ENCODE measurements at places on chromosomes 5 and 9.

DNA sequence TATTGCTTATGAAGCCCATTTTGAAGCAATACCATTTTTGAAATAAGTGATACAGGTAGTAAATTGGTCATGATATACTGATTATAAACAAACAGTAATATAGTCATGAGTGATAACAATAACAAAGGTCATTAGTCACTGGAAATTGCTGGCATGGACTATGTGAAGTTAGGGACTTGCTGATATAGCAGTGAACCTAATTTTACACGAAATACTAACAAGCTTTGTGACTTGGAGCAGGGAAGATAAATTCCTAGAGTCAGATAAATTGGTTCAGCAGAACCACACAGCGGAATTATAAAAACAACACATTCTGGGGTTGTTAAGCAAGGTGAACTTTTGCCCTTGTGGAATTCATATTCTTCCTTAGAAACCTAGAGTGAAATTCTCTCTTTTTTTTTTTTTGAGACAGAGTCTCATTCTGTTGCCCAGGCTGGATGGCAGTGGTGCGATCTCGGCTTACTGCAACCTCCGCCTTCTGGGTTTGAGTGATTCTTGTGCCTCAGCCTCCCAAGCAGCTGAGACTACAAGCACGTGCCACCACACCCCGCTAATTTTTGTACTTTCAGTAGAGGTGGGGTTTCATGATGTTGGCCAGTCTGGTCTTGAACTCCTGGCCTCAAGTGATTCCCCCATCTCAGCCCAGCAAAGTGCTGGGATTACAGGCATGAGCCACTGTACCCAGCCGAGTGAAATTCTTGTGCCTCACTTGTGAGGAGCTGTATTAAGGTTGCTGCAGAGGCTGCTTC lies 6.0 kb downstream of the UGCG start:
- peak; percentile 78 for DNase-seq

- DNase-seq, result peak; percentile 4
These were observed 706.6 kb upstream of the RGMB start for GRCh38 chr5:98066910-98067309.

DNA sequence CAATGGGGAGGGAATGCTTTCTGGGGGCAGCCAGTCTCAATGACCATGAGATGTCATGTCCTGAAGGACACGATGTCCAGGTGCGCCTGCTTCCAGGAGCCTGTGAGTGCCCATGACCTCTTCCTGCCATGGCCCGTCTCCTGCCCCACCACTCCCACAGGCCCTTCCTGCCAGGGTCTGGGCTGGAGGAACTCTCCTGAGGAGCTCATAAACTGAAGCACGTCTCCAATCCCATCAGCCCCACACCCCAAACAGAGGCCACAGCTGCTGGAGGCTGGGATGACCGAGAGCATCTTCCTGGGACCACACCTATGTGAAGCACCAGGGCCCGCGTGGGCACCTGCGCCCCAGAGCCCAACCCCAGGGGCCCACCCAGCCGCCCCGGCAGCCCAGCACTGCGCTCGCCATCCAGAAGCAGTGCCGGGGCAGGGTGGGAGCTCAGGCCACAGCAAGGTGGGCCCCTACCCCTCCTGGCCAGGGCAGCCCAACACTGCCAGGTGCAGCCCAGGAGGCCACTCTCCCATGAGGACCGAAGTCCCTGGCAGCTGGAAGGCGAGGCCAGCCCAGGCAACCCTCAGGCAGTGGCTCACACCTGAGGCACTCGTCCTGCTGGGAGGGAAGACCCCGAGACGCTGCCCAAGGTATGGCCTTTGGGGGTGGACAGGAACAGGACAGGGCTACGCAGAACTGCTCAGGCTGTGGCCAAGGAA lies 53.9 kb upstream of the UBAC1 start:
- no peak for DNase-seq

DNA sequence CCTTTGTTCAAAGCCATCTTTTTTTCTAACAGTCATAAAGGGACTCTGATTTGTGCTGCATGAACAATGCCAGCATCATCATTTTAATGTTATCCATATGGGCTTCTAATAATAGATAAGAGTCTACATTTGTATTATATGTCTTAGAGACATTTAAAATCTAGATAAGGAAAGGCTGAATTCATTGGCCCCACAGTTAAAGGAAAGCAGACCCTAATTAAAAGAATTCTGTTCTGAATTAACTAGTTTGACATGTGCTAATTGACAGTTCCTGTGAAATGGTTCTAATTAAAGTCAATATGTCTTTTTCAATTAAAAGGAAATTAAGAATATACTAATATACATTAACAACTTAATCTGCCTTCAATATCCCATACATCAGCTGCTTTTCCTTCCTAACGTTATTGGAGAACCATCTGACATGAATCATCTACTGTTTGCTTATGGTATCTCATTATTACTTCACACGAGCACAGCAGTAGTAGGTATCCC lies 104.7 kb downstream of the NR2F1-AS1 start:
- no peak for DNase-seq

DNA sequence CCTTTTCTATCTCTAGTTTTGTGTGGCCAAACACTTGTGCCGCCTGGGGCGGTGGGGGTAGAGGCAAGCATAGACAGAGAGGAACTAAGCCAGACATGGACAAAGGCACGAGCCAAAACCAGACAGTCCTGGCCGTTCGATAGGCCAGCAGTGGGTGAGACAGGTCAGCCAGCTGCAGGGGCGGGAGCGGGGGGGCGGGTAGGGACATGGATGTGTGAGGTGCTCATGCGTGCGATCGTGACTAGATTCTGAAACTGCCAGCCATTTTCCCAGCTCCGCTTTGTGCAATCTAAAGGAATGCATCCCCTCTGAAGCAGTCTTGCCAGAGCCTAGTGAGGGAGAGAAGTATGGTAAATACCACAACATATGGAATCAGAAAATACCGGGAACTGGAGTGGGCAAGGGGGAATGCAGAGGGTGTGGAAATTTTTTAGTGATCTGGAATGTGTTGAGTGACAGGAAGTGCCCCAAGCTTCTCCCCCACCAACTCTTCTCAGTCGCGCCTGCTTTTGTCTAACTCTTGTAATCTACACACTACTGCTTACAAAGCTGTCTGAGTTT lies 111.9 kb downstream of the NR6A1 start:
- peak; percentile 86 for DNase-seq

- no peak for DNase-seq
These were observed 22.9 kb downstream of the PROP1 start for GRCh38 chr5:177973066-177973635.

GRCh38 chr9:135607401-135608293 lies 31.7 kb downstream of the GLT6D1 start:
- no peak for DNase-seq

GRCh38 chr5:99926463-99926862 lies 608.7 kb upstream of the FAM174A start:
- no peak for DNase-seq

DNA sequence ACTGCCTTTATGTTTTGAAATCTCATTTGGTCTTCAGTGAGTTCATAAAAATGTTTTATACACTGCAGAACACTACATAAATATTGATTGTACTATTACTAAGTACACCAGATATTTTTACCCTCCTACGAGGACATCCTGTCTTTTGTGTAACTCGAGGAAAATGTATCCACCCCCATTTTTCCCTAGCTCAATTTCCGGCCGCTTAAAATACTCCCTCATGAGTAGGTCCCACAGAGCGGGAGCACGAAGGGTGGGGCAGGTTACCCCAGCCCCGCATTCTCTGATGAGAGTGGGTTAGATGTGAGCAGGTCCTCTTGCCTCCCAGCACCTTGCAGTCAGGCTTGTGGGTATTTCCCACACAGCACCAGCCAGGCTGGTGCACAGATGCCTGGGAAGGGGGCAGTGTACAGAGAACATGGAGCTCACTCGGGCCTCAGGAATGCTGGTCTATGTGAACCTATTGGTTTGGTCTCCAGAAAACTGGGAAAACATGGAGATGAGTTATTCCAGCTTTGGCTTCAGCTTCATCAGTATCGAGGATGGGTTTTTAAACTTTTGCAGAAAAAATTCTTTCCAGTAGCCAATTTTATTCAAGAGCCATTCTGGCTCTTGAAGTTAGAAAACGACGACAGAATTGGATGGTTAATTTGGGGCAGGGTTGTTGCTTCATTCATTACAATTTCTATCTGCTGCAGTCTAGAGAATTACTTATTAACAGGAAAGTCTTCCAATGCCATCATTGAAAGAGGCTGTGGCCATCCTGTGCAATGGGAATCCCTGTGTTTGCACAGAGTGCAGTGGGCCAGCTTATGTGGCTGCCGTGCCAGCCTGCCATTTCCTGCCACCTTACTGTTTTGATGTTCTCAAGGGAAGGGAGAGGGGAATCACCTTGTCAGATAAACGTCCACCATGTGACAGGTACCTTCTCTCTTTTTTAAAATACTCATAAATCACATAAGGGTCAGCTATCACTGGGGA lies 73.2 kb downstream of the WDR41 start:
- no peak for DNase-seq

DNA sequence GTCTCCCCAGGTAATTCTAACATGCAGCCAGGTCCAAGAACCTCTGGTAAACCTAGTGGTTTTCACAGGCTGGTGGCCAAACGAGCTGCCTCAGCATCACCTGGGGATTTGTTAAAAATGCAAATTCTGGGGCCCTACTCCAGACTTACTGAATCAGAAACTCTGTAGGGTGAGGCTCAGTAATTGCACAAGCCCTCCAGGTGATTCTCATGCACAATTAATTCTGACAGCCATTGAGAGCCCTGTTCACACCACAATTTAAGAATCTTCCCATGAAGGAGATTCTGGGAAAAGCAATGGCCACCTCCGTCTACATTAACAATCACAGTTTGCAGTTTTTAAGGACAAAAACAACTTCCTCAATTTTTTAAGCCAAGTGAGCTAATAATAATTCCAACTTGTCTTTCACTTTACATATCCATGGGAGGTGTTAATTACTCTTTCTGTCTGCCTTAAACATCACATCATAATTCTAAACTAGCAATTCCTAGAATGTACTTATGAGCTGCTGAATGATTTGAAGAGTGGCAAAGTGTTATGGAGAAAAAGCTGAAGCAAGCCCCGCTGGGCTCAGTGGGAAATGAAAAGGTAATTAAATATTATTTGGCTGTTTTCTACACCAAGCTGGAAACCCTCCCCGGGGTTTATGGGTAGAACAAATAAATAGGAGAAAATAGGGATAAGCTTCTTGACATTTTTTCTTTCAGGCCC lies 70.0 kb downstream of the GLDC start:
- DNase-seq, result no peak

GRCh38 chr5:150521522-150521817 lies 13.5 kb downstream of the NDST1 start:
- DNase-seq, result no peak

DNA sequence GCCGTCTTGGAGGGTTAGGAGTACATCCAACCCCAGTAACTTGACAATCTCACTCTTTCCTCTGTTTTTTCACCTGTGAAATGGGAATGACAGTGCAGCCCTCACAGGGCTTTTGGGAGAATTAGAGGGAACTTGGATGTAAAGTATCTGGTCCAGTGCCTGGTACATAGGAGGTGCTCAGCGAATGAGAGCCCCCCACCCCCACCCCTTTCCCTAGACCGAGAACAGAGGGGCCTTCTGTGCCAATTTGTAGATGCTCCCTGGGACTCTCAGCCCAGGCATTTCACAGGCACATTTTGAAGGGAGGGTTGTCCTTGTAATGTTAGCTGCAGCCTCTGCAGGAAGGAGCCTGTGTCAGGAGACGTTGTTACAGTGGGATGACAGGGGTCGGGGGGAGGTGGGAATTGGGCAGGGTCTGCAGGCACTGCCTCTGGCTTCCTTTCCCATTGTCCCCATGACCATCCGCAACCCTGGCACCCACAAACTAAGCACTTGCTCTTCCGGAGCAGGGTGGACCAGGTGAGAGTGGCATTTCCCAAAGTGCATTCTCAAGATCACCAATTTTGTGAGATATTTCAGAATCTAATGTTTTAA lies 47.0 kb downstream of the AMBP start:
- no peak for DNase-seq

DNA sequence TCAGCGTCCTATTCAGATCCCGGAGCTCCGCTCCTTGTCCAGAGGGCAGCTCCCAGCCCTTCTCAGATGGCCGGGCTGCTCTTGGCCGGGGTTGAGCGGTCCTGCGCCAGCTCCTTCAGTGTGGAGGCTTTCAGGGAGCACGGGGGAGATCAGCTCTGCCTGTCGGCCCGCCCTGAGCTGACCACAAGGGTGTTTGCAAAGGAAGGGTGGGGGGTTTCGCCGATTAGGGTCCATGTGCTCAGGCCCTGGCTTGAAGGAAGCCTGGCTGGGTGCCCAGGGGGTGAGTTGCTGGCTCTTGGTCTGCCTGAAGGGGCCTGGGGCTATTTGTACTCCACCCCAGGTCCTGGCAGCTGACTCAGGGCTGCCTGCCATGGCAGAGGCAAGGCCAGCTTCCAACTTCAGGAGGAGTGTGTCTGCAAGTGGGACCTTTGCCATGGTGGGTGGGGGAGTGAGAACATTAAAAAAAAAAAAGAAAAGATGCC lies 250.1 kb upstream of the KLF4 start:
- no peak for DNase-seq

- peak; percentile 67 for DNase-seq
These were observed 26.5 kb downstream of the AQP7 start for GRCh38 chr9:33375841-33376321.

DNA sequence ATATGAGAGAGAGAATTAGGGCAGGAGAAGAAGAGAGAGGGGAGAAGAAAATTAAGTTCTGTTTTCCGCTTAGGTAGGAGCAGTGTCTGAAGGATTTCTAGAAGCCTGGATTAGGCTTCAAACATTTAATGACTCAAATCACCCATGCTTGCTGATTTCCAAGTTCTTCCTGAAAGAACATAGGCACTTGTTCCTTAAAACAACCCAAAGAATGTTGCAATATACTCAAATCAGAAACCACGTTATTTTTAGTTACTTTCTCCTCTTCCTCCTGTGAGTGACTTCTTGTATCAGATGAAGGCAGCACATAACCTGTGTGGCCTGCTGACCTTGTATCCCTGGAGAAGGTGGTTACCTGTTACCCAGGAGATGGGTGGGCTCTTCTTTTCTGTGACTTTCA lies 351.5 kb upstream of the KLF4 start:
- no peak for DNase-seq

GRCh38 chr5:39387293-39387692 lies 23.0 kb upstream of the C9 start:
- no peak for DNase-seq

DNA sequence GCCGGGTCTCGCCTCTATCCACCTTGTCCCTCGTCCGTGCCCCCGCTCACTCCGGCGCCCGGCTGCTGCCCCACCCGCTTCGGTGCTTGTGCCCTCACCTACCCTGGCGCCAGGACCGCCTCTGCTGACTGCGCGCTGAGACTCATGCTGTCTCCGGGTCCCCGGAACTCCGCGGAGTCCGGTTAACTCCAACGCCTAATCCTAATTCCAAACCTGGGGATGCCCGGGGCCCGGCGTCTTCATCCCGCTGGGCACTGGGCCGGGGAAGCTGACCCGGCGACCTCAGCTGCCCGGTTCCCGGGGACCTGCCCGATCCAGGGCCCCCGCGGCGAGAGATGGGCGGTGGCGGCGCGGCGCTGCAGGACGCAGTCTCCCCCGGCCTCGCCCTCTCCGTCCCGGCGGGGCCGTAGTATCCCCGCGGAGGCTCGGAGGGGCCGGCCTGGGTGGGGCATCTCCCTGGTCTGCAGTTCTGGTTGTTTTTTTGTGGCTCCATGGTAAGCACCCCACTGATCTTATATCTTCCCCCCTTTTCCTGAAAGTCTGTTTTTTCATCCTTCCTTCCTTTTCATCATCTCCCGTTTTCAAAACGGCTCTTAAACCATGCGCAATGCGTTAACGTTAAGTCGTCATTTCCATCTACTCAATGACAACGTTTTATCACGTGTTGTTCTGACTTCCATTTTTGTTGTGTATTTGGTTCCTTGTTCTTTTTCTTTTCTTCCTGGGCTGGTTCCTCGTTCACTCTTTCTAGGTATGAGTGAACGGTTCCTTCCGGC lies 41.1 kb upstream of the PLEKHG4B start:
- no peak for DNase-seq

GRCh38 chr9:93141771-93142483 lies 7.9 kb upstream of the NINJ1 start:
- no peak for DNase-seq

GRCh38 chr9:121026260-121026691 lies 23.8 kb downstream of the C5 start:
- peak; percentile 79 for DNase-seq

Measured in amniotic epithelial cell (primary cell).